Pulmonary artery endothelial cell (primary cell): ENCODE measurements at places on chromosomes 11 and 22.

DNA sequence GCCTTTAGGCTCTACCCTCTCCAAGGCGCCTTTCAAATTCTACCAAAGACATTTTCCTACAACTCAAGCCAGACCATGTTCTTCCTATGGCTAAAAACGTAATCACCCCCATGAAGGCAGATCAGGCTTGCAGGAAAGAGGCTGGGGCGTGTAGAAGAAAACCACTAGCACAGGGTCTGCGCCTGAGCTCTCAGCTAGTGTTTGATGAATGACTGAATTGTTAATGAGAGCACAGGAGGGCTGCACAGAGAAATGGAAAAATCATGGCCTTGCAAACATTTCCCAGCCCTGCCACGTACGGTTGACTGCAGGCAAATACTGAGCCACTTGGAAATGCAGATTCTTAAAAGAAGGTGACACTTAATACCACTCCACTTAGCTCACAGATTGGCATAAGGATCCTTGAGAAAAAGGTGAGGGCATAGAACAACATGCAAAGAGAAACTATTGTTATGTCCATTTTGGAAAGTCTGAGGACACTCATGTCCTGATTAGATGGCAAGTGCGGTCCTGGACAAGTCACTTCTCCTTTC lies 148.6 kb downstream of the NXPE2 start:
- DNase-seq: no peak

GRCh38 chr22:17137861-17138425 lies 16.8 kb upstream of the TMEM121B start:
- no peak for DNase-seq

GRCh38 chr11:124475265-124475664 lies 29.8 kb upstream of the OR8B8 start:
- no peak for DNase-seq

GRCh38 chr11:26227301-26227746 lies 104.6 kb upstream of the ANO3 start:
- peak; percentile 53 for DNase-seq

DNA sequence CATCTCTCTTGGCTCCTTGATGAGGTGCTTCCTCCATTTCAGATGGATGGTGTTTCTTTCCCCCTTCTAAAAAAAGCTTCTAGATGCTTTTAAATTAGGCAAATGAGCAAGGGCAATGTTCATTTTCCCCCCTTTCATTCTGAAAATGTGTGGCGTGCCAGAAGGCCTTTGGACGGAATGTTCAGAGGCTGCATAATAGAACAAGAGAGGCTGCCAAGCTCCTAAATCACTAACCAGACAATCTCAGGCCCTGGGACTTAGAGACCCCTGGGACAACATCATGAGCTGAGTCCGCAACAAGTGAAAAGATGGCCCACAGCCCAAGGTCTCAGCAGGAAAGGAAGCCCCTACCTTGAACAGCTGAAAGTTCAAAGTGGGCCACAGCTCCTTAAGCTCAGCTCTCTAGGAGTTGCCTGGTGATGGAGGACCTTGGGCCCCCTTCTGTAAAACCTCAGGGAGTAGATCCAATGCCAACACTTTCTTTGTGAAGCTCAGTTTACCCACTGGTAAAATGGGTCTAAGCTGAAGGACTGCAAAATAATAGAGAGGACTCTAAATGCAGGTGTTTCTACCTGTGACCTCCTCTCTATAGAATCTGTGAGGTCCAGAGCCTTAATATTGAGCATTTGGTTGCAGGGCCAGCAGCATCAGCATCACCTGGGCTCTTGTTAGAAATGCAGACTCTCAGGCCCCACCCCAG lies 144.0 kb downstream of the FBXO7 start:
- DNase-seq: no peak
